Activated effector memory CD4-positive, alpha-beta T cell treated with anti-CD3 and anti-CD28 coated beads, Interleukin-2, amount 50 U/mL, for 16 hours (primary cell): ENCODE measurements at places on chromosomes 4 and X.
A peak's percentile ranks its signal among the peaks of the same experiment; 100 is the strongest.

DNA sequence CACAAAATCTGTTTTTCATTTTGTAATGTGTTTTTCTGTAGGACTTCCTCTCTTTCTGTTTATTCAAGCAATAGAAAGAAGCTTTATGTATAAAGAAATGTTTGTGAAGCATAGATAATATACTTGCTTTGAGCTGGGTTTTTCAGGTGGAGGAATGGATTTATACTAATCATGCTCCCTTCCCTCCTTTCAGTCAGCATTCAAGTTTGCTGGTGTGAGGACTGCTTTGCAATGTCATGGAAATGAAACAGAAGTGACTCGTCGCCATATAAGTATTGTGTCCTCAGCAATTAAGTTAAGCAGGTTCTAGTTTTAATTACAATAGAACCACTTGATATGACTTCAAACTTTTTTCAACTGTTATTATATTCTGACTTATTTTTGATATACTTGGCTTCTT, 1447.1 kb downstream of the PCDH19 start:
- DNase-seq, result no peak

DNA sequence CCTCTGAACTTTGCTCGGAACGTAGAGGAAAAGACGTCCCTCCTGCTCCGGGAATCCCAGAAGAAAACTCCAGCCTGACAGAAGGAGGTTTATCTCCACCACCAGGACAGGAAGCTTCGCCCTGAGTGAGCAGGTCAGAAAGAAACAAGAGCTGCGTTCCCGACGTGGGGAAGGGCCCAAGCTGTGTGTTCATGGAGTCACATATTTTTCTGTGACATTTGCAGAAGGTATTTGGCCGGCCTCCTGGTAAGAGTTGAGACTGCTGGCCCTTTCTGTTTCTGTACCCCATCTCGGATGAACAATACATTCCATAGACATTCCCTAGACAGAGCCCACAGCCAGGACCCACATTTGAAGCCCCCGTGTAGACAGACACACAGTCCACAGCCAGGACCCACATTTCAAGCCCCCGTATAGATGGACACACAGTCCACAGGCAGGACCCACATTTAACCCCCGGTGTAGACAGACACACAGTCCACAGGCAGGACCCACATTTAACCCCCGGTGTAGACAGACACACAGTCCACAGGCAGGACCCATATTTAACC, 230.8 kb downstream of the SHOX start:
- DNase-seq, result no peak

DNA sequence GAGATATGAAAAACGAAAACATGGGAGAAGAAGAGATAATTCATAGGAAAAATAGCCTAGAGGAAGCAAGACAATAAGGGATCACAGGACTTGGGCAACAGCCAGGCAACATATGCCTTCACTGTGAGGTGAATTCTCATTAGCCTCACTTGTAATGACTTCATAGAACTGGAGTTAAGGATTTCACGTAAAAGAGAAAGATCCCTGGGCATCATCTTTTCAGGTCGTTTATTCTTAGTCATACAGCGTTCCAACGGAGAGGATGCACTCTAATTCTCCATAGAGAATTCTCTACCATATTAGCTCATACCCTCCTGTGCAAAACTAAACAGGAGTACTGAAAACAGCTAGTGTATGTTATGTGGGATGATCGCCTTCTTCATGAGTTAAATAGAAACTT, 1.4 kb downstream of the PRKG2 start:
- DNase-seq, result no peak

GRCh38 chr4:140666889-140667614, 89.1 kb downstream of the TBC1D9 start:
- DNase-seq, result no peak

DNA sequence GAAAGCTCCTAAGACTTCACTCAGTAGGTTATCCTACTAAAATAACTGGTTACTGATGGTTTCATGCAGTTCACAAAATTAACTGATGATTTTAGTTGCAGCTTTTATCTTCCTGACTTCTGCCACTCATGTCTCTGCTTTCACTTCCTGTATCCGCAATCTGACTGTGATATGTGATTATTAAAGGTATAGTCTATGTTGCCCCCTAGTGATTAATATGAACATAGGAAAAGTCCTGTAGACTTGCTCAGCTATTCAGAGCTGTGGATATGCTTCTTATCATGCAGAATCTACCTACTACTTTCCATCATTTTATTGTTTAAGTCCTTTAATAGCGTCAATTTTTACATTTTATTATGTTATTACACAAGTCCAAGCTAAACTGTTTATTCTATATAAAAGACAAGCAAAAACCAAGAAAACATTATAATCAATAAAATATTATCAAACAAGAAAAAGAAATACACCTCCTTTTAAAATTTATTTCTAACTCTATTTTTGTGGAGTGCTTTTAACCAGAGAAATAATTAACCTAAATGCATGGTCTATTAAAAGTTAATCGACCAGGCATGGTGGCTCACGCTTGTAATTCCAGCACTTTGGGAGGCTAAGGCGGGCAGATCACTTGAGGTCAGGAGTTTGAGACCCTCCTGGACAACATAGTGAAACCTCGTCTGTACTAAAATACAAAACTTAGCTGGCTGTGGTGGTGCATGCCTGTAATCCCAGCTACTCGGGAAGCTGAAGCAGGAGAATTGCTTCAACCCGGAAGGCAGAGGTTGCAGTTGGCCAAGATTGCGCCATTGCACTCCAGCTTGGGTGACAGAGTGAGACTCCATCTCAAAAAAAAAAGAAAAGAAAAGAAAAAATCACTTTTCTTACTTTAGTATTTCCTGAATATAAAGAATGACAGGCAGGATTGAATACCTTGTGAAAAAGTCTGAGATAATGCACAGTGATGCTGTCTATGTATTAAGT, 40.4 kb upstream of the TLR2 start:
- DNase-seq, result no peak

GRCh38 chr4:112732142-112732541, 95.2 kb downstream of the LARP7 start:
- no peak for DNase-seq

DNA sequence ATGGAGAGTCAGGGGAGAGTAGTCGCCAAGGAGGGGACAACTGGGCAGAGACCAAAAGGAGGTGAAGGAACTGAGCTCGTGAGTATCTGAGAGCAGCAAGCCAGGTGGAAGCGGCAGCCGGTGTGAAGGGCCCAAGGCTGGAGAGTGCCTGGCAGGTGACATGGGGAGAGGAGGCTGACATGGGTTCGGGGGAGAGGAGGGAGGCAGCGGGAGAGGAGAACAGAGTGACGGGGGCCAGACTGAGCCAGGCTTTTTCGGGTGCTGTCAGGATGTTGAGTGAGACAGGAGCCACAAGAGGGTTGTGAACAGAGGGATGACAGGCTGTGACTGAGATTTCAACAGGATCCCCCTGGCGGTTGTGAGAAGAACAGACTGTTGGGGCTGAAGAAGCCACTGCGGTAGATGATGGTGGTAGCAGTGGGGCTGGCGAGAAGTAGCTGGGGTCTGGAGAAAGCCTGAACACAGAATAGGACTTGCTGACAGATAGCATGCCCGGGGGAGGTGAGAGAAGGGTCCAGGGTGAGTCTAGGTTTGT, 5.7 kb downstream of the ELK1 start:
- no peak for DNase-seq

DNA sequence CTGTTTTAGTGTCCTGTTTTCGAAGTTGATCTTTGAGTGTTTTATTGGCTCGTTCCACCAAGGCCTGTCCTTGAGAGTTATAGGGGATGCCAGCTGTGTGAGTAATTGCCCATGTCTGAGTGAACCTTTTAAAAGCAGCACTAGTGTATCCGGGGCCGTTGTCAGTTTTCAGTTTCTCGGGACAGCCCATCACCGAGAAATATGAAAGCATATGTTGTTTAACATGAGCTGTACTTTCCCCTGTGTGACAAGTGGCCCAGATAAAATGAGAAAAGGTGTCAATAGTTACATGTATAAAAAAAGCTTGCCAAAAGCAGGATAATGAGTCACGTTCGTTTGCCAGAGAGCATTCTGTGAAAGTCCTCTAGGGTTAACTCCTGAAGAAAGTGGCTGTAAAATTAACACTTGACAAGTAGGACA, 48.6 kb upstream of the RASSF6 start:
- DNase-seq, result no peak

GRCh38 chr4:153222707-153223426, 18.6 kb downstream of the TRIM2 start:
- DNase-seq, result peak; percentile 73

DNA sequence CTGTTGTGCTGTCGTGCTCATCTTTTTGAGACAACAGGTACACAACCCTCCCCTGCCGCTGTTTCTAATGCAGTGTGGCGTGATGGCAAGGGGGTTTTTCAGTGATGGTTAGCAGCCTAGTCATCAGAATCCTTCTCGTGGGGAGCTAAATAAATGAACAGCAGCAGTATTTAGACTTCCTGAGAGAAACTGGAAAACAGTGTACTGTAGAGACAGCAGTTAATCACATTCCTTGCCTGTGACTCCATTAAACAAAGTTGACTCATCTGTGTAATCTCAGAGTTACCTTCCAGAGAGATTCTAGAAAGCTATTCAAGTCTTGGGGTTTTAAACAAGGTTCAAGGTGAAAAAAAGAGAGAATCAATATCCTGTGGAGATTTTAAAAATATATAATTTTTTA, 1753.2 kb upstream of the PCDH7 start:
- DNase-seq, result no peak

- DNase-seq, result no peak
Measured at GRCh38 chr4:122170775-122171174, 18.6 kb downstream of the BLTP1 start.
